Activated B cell treated with CpG ODN at 0.5 μM for 24 hours (primary cell): ENCODE measurements at places on chromosomes 7 and 10. TPM values are rescaled to one million over a fixed set of nuclear protein-coding genes. Genes with fewer than 3 reads are reported as not detected.
A peak's percentile ranks its signal among the peaks of the same experiment; 100 is the strongest.

DNA sequence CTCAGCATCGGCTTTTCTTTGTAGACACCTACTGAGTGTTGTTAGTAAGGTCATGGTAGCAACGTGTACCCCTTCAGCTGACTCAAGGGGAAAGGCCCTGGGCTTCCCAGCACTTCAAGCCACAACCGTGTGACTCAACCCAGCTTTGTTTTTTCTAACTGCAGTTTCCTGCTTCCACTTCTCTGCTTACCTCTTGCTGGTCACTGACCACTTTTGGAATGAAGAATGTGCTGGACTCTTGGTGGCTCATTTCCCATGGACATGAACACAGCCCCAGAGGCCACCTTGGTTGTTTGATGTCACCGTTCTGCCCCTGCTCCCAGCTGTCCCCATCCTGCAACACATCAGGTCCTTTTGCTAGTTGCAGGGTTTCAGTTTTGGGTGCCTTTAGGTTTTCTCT, 69.5 kb upstream of the ZNF438 start:
- peaks cover 21% of the 10 kb centered on the region for H3K4me1 ChIP-seq
- no peak for DNase-seq
- peaks cover 2% of the 10 kb centered on the region for H3K27me3 ChIP-seq
- H3K4me3 ChIP-seq: no peak overlapping the region

- H3K4me1 ChIP-seq: no peaks in the 10 kb centered on the region
- no peaks in the 10 kb centered on the region for H3K36me3 ChIP-seq
- peaks cover 10% of the 10 kb centered on the region for H3K27me3 ChIP-seq
- H3K4me3 ChIP-seq: no peak overlapping the region
- H3K27ac ChIP-seq: no peak overlapping the region
These were observed 15.4 kb upstream of the CTBP2 start for GRCh38 chr10:125175807-125176206.

DNA sequence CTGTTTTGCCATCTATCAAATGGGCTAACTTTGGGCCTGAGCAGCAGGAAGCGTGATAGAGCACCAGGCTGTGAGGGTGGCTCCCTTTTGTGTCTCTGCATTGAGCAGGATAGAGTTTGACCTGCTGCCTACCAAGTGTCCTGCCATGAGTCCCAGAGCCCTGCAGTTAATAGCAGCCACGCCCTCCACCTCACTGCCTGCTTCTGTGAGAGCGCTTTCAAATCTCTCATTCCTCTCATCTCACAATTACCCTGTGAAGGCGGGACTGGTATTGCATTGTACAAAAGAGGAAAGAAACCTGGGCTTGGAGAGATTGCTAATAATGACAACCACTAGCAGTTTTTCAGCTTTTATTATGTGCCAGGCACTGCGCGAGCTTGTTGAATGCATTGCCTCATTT, 39.9 kb downstream of the UNC5B start:
- no peaks in the 10 kb centered on the region for H3K4me1 ChIP-seq
- DNase-seq: no peak
- peaks cover 19% of the 10 kb centered on the region for H3K27me3 ChIP-seq
- no peaks in the 10 kb centered on the region for H3K36me3 ChIP-seq
- H3K4me3 ChIP-seq: no peak overlapping the region

DNA sequence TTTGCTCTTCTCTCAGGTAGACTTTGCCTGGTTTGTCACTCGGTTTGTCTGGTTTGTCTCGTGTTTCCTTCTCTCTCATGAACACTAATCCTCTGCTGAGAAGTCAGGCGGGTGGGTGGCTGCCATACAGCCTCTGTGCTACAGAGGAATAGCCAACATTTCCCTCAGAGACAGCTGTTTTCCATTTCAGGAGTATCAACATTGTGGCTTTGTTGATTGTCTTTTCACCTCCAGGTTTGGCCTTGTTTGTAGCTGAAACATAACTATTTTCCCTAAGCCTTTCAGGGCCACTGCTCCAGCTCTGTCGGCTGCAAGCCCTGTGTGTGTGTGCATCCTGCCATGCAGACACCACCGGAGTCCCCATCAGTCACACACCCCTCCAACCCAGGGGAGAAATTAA, 122.8 kb downstream of the BAMBI start:
- DNase-seq: no peak
- no peaks in the 10 kb centered on the region for H3K4me1 ChIP-seq
- no peaks in the 10 kb centered on the region for H3K36me3 ChIP-seq

- H3K27me3 ChIP-seq: no peaks in the 10 kb centered on the region
- no peak overlapping the region for H3K27ac ChIP-seq
- no peak overlapping the region for H3K4me3 ChIP-seq
- H3K4me1 ChIP-seq: no peaks in the 10 kb centered on the region
These were observed 213.9 kb downstream of the BAMBI start for GRCh38 chr10:28891058-28891713.

GRCh38 chr7:72275382-72276070, 136.6 kb downstream of the CALN1 start:
- no peaks in the 10 kb centered on the region for H3K4me1 ChIP-seq
- DNase-seq: no peak
- no peaks in the 10 kb centered on the region for H3K36me3 ChIP-seq
- no peaks in the 10 kb centered on the region for H3K27me3 ChIP-seq
- no peak overlapping the region for H3K4me3 ChIP-seq
- H3K27ac ChIP-seq: no peak overlapping the region

- peaks cover 36% of the 10 kb centered on the region for H3K4me1 ChIP-seq
- peaks cover 38% of the 10 kb centered on the region for H3K27me3 ChIP-seq
- H3K27ac ChIP-seq: no peak overlapping the region
- DNase-seq: no peak
These were observed 3.0 kb upstream of the PLAU start for GRCh38 chr10:73907841-73908517.

DNA sequence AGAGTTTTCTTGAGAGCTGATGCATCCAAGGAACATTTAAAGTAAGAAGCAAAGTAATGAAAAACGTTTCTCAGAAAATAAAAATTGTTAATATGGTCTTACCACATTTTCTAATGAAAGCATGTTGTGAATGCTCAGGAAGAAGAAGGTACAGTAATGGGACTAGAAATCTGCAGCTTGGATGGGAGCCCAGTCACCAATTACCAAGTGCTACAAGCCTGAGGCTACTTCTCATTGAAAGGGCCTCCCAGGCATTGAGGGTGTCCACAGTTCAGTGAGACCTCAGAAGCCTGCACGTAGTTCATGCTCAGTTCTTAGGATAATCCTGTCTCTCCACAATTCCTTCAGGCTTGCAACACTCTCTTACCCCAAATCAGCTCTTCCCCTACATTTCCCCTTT, 17.6 kb downstream of the PTN start:
- no peaks in the 10 kb centered on the region for H3K36me3 ChIP-seq
- H3K27me3 ChIP-seq: no peaks in the 10 kb centered on the region
- DNase-seq: no peak
- no peaks in the 10 kb centered on the region for H3K4me1 ChIP-seq
- H3K27ac ChIP-seq: no peak overlapping the region

GRCh38 chr10:5629303-5630111, 36.9 kb downstream of the ASB13 start:
- H3K4me1 ChIP-seq: peaks cover 10% of the 10 kb centered on the region
- H3K27me3 ChIP-seq: peaks cover 5% of the 10 kb centered on the region
- H3K36me3 ChIP-seq: no peaks in the 10 kb centered on the region

GRCh38 chr10:76572021-76572420, 1065.6 kb downstream of the KCNMA1 start:
- no peaks in the 10 kb centered on the region for H3K36me3 ChIP-seq
- no peak for DNase-seq
- H3K4me1 ChIP-seq: no peaks in the 10 kb centered on the region
- H3K27me3 ChIP-seq: no peaks in the 10 kb centered on the region
- no peak overlapping the region for H3K4me3 ChIP-seq

- H3K36me3 ChIP-seq: no peaks in the 10 kb centered on the region
- H3K27me3 ChIP-seq: no peaks in the 10 kb centered on the region
- no peak overlapping the region for H3K27ac ChIP-seq
- peaks cover 8% of the 10 kb centered on the region for H3K4me1 ChIP-seq
- H3K4me3 ChIP-seq: no peak overlapping the region
- DNase-seq: no peak
These were observed 89.2 kb downstream of the DLG5 start for GRCh38 chr10:77837248-77837924.

DNA sequence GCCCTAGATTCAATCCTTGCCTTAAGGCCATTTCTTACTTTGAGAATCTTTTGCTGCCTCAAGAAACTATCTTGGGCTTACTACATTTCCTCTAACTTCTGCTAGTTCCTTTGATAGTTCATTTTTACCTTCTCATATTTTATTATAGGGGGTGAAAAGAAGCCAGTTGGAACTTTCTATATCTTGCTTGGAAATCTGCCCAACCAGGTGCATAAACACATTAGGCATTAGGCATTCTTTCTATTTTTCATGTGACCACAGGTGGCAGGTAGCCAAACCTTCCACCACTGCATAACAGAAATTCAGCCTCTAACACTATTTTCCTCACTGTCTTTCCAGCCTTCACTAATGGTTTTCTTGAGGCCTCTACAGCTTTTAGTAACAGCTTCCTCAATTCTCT, 300.0 kb upstream of the SP8 start:
- H3K4me1 ChIP-seq: no peaks in the 10 kb centered on the region
- no peaks in the 10 kb centered on the region for H3K36me3 ChIP-seq
- H3K4me3 ChIP-seq: no peak overlapping the region
- no peak for DNase-seq
- no peak overlapping the region for H3K27ac ChIP-seq
- peaks cover 2% of the 10 kb centered on the region for H3K27me3 ChIP-seq

DNA sequence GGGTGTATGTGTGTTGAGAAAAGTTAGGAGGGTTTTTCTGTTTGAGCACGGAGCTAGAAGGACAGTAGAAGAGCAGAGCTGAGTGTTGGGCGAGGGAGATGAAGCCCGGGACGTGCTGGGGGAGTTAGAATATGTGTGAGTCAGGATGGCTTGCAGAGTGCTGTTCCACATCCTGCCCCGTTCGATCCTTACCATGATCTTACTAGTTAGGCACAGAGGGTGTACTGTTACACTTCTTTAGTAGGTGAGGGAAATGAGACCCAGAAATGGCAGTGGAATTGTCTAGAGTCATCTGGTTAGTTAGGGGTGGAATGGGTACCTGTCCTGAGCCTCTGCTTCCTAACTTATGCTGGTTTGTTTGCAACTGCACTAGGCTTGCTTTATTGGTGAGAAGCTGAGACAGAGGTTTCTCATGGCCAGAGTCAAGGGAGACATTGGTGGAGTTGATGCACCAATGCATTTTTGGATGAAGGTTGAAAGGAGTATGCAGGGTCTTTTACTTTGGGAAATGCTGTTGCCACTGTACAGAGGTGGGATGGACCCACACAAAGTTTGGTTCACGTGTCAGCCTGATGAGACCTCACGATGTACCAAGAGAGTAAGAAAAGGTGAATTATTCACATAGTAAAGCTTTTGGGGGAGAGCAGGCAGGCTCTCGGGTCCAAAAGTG, 42.4 kb downstream of the CCNY start:
- no peaks in the 10 kb centered on the region for H3K36me3 ChIP-seq
- H3K27me3 ChIP-seq: no peaks in the 10 kb centered on the region
- peaks cover 62% of the 10 kb centered on the region for H3K4me1 ChIP-seq
- peak overlapping the region; percentile 91 for H3K27ac ChIP-seq
- H3K4me3 ChIP-seq: peak overlapping the region; percentile 68

DNA sequence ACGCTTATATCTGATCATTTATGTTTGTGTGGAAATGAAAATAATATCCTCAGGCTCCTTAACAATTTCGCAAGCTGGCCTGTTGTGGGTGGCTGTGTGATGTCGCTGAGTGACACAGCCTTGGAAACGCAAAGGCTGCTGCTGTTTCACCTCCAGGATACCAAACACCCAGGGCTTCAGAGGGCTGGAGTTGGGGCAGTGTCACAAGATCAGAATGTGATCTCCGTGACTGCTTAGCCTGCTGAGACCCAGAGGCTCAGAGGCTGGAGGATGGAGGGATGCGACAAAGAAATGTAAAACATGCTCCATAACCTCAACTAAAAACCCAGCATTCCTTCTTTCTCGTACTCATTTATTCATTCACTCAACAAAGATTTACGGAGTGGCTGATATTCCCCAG, 37.2 kb upstream of the BMPER start:
- H3K27me3 ChIP-seq: peaks cover 1% of the 10 kb centered on the region
- H3K36me3 ChIP-seq: no peaks in the 10 kb centered on the region
- H3K4me3 ChIP-seq: no peak overlapping the region
- no peak for DNase-seq

GRCh38 chr10:43846187-43846680, 197.6 kb upstream of the ZNF32 start:
- peaks cover 10% of the 10 kb centered on the region for H3K27me3 ChIP-seq
- no peaks in the 10 kb centered on the region for H3K36me3 ChIP-seq

DNA sequence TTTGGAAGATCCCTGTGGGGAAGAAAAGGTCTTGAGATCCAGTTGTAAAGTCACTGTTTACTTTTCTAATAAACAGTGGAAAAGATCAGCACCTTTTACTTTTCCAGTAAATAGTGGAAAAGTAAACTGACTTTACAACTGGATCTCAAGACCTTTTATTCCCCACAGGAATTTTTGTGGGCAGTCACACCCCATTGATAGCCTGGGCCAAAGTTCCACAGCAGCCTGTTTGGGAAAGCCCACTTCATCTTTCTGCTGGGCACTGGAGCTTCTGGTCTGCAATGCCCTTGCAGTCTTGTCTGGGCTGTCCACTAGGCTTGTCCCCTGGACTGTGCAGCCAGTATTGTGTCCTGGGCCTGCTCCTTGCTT, 50.2 kb downstream of the ADCY1 start:
- no peak overlapping the region for H3K27ac ChIP-seq
- no peaks in the 10 kb centered on the region for H3K27me3 ChIP-seq
- H3K4me1 ChIP-seq: no peaks in the 10 kb centered on the region
- no peak overlapping the region for H3K4me3 ChIP-seq
- DNase-seq: no peak

The IFIT1 gene
- 0.95 and 1.3 TPM in 2 replicates for total RNA-seq

The AGR3 gene
- not detected in 2 replicates for total RNA-seq

The CRHR2 gene
- total RNA-seq: not detected in 2 replicates

The NPC1L1 gene
- not detected in 2 replicates for total RNA-seq

The SPDYE1 gene
- not detected in 2 replicates for total RNA-seq

The SFRP4 gene
- not detected in 2 replicates for total RNA-seq

The CCDC172 gene
- total RNA-seq: not detected in 2 replicates
